Foreskin keratinocyte (primary cell): ENCODE measurements at places on chromosomes 1 and 21. TPM values are rescaled to one million over a fixed set of nuclear protein-coding genes. Genes with fewer than 3 reads are reported as not detected.

KRTAP12-2 gene
- total RNA-seq: not detected in 2 replicates

SMIM1 gene
- total RNA-seq: 4.6 and 5.3 TPM in 2 replicates

BSND gene
- total RNA-seq: not detected in 2 replicates

COL6A2 gene
- 0.04 and 0.17 TPM in 2 replicates for total RNA-seq

TSSK3 gene
- total RNA-seq: 0.65 TPM in 1 of 2 replicates, not detected in the other

FYB2 gene
- not detected in 2 replicates for total RNA-seq

TCHHL1 gene
- not detected in 2 replicates for total RNA-seq

KRTAP7-1 gene
- not detected in 2 replicates for total RNA-seq

INTS3 gene
- 33.2 TPM in 2 replicates for total RNA-seq

TDRD5 gene
- not detected in 2 replicates for total RNA-seq

SLAMF7 gene
- 4.7 and 8.7 TPM in 2 replicates for total RNA-seq

OR2M5 gene
- total RNA-seq: not detected in 2 replicates

AGPAT3 gene
- 40.3 and 41.6 TPM in 2 replicates for total RNA-seq

OR2AK2 gene
- not detected in 2 replicates for total RNA-seq

TOR1AIP2 gene
- 88.9 and 92.1 TPM in 2 replicates for total RNA-seq

OVAAL gene
- not detected in 2 replicates for total RNA-seq

SEC16B gene
- 0.35 and 1.1 TPM in 2 replicates for total RNA-seq

ZNF683 gene
- total RNA-seq: not detected in 2 replicates

DTL gene
- total RNA-seq: 28.3 and 29.5 TPM in 2 replicates

ZC3H11A gene
- total RNA-seq: 85.1 and 87.6 TPM in 2 replicates

AVPR1B gene
- not detected in 2 replicates for total RNA-seq

CA14 gene
- 0.37 and 0.60 TPM in 2 replicates for total RNA-seq

RHD gene
- not detected in 2 replicates for total RNA-seq

WNT3A gene
- total RNA-seq: 0.04 TPM in 1 of 2 replicates, not detected in the other

PLD5 gene
- total RNA-seq: 7.3 and 8.0 TPM in 2 replicates

KRTAP19-3 gene
- total RNA-seq: not detected in 2 replicates

CRP gene
- total RNA-seq: not detected in 2 replicates

PCP4 gene
- not detected in 2 replicates for total RNA-seq

RNF186 gene
- total RNA-seq: not detected in 2 replicates

CDC42BPA gene
- total RNA-seq: 16.4 and 18.0 TPM in 2 replicates

UTS2 gene
- not detected in 2 replicates for total RNA-seq

AMPD1 gene
- not detected in 2 replicates for total RNA-seq

SERTAD4 gene
- 5.3 and 9.2 TPM in 2 replicates for total RNA-seq
